ENCODE measurements at places on chromosomes 4 and X.

- no peak for DNase-seq
These were observed 628 bp downstream of the SCLT1 start for GRCh38 chr4:129092631-129093190.

DNA sequence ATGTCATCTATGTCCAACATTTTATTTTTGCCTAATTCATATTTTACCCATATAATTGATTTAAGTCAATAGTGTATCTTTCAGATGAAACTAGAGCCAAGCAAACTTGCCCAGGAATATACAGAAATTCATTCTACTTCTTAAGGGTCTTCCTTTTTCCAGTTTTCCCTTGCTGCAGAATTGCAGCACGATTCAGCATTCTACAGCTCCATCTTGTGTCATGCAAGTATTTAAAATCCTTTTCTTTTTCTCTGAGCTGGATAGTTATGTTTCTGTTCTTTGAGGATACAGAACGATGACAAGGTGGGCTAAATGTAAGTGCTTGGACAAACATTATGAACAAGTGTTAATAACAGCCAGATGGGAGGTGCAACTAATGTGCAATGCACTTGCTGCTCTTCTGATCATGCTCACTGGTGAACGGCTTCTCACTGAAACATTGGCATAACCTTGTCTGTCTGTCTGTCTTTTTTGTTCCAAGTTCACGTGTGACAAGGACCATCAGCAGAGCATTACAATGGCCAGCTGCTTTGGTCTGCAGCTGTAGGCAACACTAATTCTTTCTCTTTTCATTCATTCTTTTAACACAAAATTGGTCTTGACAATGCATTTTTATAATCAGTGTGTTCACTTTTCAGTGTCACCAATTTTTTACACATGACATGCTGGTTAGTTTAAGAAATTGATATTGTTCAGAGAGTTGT, 1821.7 kb downstream of the ARAP2 start:
- DNase-seq, result no peak

- DNase-seq, result no peak
These were observed 23.0 kb upstream of the CPLX1 start for GRCh38 chr4:848803-849477.

DNA sequence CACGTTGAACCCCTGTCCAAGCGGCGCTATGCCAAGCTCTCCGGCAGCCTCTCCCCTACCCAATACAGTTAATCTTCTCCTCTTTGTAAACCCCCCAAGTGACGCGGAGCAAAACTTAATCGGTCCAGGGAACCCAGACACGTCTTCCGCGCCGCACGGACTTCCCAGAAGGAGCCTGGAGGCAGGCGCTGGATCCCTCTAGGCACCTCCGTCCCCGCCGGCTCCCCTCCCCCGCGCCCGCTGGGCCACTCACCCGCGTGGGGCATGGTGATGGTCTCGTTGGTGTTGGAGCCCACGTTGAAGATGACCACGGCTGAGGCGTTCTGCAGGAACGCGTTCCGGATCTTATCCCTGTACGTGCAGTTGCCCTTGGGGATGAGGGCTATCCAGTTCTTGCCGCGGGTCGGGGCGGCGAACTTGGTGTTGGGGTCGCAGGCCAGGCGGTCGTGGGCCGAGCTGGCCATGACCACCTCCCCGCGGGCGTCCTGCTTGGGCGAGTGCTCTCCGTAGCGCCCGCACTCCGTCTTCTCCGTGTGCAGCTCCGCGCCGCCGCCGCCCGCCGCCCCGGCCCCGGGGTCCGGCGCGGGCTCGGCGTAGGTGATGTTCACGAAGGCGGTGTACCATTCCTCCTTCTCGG, 1.1 kb downstream of the RNF150 start:
- no peak for DNase-seq

DNA sequence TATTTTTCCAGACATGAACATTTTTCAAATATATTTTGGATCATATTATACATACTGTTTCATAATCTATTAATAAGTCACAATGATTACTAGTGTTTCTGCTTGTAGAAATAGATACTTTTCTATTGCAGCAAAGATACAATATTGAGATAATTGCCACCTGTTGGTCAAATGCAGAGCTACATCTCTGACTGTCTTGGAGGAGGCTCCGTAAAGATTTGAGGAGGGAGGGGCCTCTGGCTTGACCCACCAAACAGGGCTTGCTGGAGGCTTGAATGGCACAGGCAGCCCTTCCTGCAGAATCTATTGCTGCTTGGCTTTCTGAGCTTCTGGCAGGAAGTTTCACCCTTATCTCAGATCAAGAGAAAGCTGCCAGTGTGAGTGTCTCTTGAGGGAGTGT, 99.3 kb upstream of the ARMCX2 start:
- no peak for DNase-seq

GRCh38 chr4:173169428-173170181, 994 bp downstream of the GALNT7 start:
- peak; percentile 19 for DNase-seq

GRCh38 chr4:6200011-6200921, at the start of gene JAKMIP1:
Gene JAKMIP1 (minus strand): TSS chr4:6200549. CDS start chr4:6112850, 87,699 bp downstream.
- DNase-seq, result peak; percentile 78

GRCh38 chr4:72901553-72901952, 168.0 kb downstream of the COX18 start:
- DNase-seq, result no peak

GRCh38 chr4:61520166-61520565, 320.0 kb downstream of the ADGRL3 start:
- no peak for DNase-seq

GRCh38 chrX:46531442-46531841, 13.8 kb downstream of the ZNF674 start:
- no peak for DNase-seq

DNA sequence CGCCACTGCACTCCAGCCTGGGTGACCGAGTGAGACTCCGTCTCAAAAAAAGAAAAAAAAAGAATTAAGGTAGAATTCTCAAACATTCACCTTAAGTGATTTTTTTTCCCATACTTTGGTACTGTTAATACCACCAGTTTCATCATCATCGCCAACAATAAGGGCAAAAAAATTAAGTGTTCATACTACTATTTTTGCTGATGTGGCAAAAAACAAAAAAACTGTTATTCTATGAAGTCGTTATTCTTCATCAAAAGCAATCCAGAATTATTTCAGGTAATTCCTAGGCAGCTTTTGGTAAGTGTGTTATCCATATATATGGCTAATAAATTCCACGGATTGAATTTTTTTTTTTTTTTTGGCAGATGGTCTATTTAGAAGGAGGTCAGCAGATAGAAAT, 85.7 kb downstream of the KCNIP4 start:
- no peak for DNase-seq

DNA sequence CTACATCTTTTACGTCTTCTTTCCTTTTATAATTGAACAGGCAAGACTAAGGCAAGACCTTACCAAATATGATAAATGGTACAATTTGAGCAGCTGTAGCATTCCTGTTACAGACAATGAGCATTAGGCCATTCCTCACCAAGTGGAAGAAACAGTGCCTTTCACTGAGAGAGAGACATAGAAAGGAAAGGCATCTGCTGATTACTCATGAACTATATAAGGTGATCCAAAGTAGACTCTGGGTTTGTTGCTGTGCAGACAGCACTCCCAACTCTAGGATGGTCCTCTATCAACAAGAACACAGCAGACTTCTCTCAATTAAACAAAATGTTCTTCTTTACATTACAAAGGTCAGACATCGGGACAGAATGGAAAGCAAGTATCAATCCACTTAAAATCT, 91.9 kb downstream of the FAM13A start:
- DNase-seq, result no peak

- no peak for DNase-seq
These were observed at the start of gene RASSF6 for GRCh38 chr4:73620115-73620792. Gene RASSF6 (minus strand): TSS chr4:73620436. CDS start chr4:73611795, 8,641 bp downstream.

GRCh38 chr4:7104366-7105031, 36.6 kb upstream of the GRPEL1 start:
- DNase-seq, result no peak

GRCh38 chr4:172698256-172698655, 470.4 kb upstream of the GALNT7 start:
- DNase-seq, result no peak

DNA sequence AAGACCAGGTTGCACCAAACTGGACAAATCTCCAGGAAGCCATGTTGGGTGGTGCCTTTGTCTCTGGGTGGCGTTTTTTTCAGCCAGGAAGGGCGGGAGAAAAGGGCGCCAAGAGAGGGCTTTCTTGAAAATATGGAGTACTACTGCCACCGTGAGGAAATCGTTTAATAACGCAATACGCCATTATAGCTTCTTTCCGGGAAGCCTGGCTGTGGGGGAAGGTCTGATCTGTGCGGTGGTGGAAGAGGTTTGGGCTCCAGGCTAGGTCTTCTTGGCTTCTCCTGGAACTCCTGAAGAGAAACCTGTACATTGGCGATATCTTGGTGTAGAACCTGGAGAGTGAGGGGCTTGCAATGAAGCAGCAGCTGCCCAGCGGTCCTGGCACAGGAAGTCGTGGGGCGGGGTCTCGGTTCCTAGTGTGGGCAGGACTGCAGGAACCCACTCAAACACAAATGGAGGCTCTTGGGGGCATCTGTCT, 202.7 kb downstream of the OR13H1 start:
- DNase-seq, result no peak

DNA sequence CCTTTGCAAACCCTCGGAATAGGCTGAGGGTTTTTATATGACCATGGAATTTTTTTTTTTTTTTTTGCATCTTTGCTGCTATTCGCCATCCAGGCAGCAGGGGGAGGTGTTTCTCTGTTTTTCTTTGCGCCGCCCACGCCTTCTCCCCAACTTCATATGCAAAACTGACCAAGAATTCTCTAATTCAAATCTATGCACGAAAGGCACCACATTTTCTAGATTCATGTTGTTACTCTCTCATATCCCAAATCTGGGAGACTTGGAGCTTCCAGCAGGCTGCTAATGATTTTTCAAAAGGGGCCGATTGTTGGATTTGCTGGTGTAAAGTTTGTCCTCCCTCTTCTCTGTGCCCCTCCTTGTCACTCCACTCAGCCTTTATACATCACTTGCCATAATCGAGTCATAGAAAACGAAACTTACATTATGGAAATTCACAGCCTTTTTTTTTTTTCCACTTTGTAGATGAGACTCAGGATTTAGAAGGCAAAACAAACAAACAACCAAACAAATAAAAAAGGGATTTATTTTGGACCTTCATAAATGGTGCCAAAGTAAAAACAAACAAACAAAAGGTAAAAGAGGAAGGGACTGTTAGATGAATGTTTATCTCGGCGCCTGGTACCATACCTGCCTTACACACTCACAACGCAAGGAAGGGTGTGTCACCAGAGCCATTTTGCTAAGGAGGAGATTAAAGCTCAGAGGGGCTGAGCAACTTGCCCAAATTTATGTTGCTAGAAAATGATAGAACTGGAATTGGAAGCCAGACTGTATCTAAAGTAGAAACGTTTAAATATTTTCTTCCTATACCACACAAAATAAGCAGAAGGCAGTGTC, 29.3 kb upstream of the BOD1L1 start:
- DNase-seq, result peak; percentile 51

DNA sequence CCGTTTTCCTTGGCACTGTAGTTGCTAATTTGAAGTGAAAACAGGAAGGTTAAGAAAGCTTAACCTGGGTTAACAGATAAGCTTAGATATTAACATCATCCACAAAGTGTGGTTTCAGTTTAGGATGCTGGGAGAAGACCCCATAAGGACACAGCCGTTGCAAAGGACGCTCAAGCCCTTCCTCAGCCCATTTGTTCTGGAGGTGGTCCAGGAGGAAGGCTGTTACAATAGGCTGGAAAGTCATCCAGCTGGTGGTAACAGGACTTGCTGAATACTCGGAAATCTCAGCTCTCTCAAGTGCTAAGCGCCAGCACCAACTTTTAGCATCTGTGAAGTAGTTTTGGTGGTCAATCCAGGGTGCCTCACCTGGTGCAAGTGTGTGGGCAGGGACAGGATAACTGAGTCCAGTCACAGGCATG, 14.2 kb downstream of the CHST7 start:
- no peak for DNase-seq

GRCh38 chr4:122783301-122784215, 43.1 kb upstream of the FGF2 start:
- DNase-seq, result no peak

- no peak for DNase-seq
These were observed 124.1 kb downstream of the AFAP1 start for GRCh38 chr4:7815562-7815961.

- no peak for DNase-seq
These were observed 460.8 kb downstream of the SLITRK2 start for GRCh38 chrX:146278381-146278780.

DNA sequence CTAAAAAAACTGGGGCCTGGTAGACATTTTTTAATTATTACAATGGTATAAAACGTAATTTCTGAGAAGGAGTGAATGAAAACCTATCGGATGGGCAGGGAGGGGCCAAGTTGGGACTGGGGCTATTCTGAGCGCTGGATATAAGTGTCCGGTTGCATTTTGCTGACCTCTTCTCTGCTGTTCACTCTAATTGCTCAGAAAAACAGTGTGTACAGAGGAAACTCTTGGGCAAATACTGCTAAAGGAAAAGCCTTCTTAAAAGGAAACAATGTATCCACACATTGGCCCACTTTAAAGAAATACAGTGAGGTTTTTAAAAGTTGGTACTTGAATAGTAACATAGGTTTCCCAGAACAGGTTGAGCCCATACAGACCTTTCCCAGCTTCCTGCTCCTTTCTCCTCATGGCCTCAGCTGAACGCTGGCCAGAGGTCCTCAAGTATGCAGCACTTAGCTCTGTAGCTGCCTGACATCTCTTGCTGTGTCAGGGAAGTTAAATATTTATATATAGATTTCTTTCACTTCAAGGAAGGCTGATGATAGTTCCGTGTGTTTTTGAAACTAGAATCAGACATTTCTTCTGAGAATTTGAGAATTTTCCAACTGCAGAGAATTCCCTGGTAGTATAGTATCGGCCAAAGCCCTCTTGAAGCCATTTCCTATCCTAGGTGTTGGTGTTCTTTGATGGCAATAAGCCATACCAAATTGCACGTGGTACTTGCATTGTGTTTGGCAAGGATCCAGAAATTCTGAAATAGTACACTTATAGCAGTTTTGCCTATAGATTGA, 97.1 kb upstream of the SLC4A4 start:
- DNase-seq, result no peak

DNA sequence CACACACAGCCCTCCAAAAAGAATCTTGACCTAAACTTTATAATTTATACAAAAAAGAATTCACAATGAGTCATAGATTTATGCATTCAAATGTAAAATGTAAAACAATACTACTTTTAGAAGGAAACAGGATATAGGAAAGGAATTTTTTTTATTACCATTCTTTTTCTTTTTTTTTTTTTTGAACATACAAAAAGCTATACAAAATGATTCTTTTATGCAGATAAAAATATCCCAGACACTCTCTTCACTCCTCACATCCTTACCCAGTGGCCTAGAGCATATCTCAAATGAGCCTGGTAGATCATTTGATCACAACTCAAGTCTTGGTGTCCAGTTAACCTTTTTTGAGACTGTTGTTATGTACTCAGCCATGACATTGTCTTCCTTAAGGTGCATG, 307.3 kb upstream of the KLF3 start:
- no peak for DNase-seq

GRCh38 chrX:27966955-27967354, 14.3 kb downstream of the DCAF8L1 start:
- DNase-seq, result no peak
